BE2C (cell line): ENCODE measurements at places on chromosomes 11 and 22.

- no peak for DNase-seq
These were observed 16.9 kb downstream of the ELFN2 start for GRCh38 chr22:37410174-37411055.

DNA sequence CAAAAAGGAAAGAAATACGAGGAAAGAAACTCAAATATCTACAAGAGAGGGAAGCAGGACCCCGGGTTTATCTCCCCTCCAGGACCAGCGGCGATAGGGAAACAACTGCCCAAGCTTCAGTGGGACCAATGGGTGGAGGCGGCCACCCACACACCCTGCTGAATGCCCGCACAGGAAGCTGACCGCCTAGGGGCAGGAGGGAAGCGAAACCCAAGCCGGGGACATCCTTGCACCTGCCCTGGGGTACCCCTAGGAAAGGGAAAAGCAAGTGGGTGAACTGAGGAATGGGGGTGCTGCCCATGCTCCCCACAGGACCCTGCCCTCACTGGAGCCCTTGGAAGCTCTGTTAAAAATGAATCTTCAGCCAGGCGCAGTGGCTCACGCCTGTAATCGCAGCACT lies 27.6 kb upstream of the HMOX1 start:
- DNase-seq: no peak

DNA sequence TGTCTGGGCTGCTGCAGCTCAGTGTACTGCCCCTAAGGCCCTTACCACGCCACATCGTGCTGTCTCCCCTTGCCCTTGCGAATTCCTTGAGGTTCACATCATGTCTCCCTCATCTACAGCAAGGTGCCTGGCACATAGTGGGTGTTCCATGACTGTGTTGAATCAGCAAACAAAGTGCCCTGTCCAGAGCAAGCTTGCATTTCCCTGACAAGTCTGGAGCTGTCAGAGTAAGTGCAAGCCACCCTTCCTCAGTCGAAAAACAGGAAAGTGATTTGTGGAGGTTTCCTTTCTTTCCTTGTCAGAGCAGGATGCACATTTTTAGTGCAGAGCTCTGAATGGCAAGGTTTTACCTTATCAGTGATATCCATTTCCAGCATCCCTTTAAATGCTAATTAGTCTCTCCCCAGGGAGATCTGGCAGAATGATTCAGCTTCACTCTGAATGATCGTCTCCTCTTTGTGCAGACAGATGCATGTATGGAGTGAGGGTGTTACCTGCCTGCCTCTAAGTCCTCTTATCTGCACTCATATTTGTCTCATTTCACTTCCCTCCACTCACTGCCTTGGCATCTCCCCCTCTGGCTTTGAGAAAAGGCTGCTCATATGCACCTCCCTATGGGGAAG lies 331.2 kb downstream of the TMEM135 start:
- peak; percentile 21 for DNase-seq

DNA sequence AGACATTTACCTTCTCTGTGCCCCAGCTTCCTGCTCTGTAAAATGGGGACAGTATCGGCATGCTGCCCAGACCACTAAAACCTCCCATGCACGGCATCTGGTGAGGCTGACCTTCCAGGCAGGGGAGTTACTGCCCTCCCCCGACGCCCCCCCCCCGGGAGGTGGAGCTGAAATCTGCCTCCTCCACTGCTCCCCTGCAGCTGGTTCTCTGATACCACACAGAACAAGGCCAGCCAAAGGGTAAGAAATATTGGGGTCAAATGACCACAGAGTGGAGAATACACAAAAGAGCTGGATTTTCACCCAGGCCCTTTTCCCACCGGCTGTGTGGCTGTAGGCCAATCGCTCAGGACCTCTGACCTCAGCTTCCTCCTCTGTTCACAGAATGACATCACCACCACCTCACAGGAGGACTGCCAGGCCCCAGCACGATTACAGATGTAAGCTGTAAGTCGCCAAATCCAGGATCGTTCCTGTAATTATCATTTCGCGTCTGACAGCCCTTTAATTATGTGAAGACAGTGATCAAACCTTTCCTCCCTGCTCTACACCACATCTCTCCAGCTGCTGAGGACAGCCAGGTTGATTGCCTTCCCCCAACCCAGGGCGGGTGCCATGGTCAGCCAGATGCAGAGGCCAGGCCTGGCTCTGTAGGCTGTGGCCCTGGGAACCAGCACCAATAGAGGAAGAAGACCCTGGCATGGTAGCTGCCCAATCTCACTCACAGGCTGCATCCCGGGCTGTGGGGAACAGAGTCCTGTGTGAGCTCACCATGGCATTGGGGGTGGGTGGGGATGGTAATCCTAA lies 35.7 kb upstream of the KLHL35 start:
- DNase-seq: peak; percentile 66

DNA sequence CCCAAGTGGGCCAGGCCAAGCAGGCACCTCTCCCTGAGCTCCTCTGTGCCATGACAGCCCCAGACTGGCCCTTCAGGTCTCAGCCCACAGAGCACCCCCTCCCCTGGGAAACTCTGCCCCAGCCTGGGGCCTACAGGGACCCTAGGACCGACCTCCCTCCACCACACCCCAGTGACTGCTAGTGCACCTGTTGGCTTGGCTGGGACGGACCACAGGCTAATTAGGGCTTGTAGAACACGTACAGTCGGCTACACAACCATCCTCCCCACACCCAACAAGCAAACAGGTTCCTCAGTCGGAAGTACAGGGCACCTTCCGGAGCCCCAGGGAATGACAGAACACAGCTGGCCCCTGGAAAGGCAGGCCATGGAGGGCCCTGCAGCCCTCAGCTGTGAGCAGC lies 4.3 kb downstream of the SBF1 start:
- no peak for DNase-seq

GRCh38 chr22:17973217-17973616 lies 51.1 kb downstream of the MICAL3 start:
- no peak for DNase-seq

DNA sequence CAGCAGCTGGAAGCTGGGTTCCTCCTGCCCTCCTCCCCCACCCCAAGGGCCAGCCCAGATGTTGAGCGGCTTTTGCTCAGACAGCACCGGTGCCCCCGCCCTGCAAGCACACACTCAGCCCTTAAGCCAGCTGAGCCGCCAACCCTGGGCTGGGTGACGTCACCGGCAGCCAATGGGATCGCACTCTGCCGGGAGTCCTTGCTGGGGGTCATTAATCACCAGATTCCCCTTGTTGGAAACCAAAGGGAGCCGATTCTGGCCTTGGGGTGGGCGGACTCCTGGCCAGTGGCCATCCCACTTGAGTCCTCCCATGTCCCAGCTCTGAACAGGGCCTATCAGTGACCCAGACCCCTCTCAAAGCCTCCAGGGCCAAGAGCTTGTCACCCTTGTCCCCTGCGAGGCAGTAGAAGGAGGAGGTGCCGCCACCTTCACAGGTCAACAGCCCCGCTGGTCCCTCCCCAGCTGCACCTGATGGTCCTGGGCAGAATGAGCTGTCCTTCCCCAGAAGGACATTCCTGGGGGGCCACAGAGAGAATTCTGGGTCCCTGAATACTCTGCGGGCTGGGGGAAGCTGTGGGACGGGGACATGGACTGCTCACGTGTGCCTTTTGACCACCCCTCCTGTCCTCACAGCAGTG lies 7.4 kb downstream of the DUSP8 start:
- peak; percentile 73 for DNase-seq

DNA sequence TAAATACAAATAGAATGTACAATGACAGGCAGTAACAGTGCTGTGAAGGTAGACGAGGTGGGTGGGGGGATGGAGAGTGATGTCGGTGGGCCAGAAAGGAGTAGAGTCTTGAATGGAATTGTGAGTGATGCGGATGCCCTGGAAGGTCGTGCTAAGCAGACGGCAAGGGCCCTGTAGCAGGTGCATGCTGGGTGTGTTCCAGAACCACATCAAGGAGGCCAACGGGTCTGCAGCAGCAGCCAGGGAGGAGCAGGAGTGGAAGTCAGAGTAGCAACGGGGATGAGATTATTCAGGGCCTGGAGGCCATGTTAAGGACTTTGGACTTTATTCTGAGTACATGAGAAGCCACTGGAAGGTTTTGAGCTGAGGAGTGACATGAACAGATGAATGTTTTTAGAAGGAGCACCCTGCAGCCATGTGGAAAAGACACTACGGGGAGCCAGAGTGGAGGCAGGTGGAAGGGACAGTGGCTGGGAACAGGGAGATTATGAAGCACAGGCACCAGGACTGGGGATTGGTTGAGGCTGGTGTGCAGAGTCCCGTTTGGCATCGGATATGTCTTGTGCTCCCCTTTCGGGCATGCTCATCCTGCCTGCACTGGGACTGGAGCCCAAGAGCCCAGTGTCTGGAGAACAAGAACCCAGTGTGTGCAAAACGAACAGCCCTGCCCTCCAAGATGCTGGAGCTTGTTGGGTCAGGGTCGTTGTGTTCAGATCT lies 74.1 kb downstream of the COMMD9 start:
- no peak for DNase-seq

DNA sequence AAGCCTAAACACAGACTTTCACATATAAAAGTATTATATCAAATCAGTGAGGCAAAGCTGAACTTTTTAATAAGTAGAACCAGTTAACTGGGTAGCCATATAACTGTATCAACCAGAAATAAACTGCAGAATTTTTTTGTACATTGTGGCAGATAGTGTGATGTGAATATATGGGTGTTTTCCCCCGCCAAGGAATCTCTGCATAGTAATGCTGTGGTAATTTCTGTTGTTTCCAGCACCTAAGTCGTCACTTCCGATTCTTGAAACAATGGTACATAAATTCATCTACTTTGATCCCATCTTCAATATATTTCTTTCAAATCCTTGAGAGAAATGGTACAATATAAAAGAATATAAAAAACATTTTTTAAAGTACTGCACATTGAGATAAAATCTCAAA lies 39.6 kb downstream of the NARS2 start:
- DNase-seq: no peak

- DNase-seq: no peak
These were observed 191.0 kb upstream of the LARGE1 start for GRCh38 chr22:34111210-34111824.

DNA sequence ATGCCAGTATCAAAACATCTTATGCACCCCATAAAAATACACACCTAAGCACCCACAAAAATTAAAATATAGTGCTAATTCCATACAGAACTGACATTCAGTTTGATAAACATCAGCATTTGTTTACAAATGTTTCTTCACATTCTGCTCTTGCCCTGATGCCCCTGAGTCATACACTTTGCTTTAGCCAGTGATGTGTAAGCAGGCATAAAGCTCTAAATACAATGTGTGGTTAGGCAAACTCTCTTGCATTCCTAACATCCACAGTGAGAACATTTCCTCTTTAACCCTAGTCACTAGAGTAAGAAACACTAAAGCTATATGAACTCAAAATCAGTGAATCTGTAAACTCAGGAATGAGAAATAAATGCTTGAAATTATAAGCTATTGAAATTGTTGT lies 1060.7 kb downstream of the FAM181B start:
- DNase-seq: no peak

DNA sequence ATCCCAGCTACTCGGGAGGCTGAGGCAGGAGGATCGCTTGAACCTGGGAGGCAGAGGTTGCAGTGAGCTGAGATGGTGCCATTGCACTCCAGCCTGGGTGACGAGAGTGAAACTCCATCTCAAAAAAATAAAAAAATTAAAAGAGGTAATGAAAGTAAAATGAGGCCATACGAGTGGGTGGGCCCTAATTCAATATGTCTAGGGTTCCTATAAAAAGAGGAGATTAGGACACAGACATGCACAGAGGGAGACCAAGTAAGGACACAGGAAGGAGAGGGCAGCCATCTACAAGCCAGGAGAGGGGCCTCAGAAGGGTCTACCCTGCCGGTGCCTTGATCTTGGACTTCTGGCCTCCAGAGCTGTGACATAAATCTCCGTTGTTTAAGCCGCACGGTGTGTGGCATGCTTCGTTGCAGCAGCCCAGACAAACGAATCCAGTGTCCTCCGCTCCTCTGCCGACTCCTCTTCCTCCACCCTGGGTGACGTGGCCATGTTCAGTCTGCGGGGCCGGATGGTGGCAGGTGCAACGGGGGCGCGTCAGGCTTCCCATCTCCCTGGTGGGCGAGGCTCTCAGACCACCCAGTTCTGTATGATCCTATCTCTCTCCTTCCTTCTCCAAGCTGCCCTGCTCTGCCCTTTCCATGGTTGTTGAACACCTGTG lies 51.6 kb upstream of the PARVG start:
- no peak for DNase-seq

GRCh38 chr22:31056986-31057599 lies 24.0 kb upstream of the SMTN start:
- no peak for DNase-seq
